CD4-positive, alpha-beta T cell treated with Interleukin-15 for 4 hours (primary cell): ENCODE measurements at places on chromosomes 6 and 20.

GRCh38 chr20:23926526-23926880 lies 47.0 kb upstream of the CST5 start:
- no peak for DNase-seq

GRCh38 chr6:107716688-107717089 lies 107.4 kb downstream of the SCML4 start:
- DNase-seq: peak; percentile 91

- no peak for DNase-seq
Observed at GRCh38 chr20:17704589-17705317, 5.0 kb downstream of the BANF2 start.

DNA sequence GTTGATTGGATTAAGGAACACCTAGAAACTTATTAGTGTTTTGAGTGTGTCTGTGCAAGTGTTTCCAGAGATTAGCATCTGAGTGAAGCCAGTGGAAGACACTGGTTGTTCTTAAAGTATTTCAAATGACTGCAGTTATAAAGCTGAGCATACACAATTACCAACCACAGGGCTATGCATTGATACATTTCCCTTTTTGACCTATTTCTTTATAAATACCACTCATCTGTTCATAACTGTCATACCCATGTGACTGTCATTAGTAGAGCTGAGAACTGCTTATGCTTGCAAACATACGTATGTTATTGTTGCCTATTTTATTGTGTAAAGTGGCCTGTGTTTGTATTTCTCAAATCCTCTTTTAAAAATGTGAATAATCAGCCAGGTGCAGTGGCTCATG lies 15.3 kb upstream of the ZC3H12D start:
- DNase-seq: no peak

DNA sequence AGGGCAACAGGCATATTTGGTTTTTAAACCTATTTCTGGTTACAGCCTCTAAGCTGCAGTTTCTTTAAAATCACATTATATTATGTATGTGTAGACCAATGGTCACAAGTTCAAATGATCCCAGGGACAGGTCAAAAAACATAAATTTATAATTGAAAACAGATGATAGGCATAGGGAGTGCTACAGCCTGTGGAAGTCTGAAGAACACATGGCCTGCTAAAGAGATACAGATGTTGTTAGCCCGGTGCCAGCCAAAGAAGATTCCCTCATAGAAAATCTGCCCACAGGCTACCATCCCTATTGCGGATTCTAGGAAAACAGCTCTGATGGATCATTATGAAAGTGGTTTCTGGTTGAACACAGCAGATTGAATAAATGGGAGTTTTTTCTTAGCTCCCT lies 65.3 kb downstream of the NRSN1 start:
- no peak for DNase-seq

DNA sequence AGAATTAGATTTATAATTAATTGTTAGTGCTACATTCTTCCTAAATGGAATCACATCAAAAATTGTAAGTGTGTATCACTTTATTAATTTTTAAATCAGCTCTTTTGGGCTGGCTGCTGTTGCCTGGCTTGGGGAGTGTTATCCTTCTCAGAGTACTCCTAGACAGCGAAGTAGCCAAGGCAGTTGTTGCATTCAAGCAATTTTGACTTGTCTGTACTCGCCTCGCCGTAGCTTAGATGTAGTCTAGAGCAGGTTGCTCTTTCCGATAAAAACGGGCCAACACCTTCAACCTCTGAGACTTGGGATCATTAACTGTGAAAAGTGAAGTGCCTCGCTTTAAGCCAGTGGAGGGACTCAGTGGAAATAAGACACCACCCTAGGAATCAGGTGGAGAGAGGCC lies 151.3 kb downstream of the FARS2 start:
- no peak for DNase-seq

DNA sequence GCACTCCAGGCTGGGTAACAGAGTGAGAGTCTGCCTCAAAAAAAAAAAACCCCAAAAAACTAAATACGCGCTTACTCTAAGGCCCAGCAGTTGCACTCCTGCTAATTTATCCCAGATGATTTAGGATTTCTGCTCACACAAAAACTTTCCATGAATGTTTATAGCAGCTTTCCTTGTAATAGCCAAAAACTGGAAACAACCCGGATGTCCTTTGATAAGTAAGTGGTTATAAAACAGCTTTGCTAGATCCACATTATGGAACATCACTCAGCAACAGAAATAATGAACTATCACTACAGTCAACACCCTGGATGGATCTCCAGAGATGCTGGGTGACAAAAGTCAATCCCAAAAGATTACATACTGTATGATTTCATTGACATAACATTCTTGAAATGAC lies 220.4 kb upstream of the JARID2 start:
- DNase-seq: no peak
